Activated naive CD4-positive, alpha-beta T cell treated with anti-CD3 and anti-CD28 coated beads, Interleukin-2, amount 10 ng/mL, durations not matched to agents 7 days and 5 days (primary cell): ENCODE measurements at places on chromosomes 16 and 17.

DNA sequence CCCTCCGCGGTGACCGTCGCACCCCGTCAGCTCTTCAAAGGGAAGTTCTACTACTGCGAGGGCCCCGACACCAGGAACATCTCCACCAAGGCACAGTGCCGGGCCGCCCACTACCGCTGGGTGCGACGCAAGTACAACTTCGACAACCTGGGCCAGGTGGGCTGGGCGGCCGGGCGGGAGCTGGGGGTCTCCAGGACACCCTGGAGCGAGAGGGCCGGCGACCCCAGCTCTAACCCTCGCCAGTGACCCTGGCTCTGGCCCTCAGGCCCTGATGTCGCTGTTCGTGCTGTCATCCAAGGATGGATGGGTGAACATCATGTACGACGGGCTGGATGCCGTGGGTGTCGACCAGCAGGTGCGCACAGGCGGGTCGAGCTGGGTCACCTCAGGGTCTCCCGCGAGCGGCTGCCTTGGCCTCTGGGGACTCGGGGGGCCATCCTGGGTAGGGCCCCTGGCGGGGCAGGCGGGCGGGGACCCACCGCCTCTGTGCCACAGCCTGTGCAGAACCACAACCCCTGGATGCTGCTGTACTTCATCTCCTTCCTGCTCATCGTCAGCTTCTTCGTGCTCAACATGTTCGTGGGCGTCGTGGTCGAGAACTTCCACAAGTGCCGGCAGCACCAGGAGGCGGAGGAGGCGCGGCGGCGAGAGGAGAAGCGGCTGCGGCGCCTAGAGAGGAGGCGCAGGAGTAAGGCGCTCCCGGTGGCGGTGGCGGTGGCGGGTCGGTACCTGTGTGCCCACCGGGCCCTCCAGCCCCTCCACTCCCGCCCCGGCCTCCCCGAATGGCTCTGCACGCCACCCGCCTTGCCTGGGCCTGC, 13.4 kb downstream of the TPSG1 start:
- DNase-seq: no peak

DNA sequence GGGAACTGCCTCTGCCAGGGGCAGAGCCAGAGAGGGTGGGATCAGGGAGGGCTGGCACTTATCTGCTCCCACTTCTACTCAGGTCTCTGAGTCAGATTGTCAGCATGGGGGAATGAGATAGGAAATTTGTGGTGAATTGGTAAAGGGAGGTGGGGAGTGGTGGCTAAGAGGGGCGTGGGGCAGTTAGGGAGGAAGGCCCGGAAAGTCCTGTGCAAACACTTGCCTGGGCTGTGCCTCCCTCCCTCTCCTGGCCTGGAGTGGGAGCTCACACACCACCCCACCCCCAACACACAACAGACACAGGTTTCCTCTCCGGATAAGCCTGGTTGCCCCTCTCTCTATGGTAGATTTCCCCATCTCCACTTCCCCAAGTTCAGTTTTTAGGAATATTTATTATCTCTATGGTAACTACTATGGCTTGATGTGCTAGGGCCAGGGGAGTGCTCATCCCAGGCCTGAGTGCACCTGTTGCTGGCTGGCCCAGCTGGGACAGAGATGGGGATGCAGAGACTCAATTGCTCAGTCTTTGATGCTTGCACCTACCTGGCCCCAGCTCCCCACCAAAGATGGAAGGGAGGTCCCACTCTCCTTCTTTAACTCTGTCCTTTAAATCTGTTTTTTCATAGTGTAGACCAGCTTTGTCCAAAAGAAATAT, 2.7 kb downstream of the SPNS2 start:
- DNase-seq: no peak

DNA sequence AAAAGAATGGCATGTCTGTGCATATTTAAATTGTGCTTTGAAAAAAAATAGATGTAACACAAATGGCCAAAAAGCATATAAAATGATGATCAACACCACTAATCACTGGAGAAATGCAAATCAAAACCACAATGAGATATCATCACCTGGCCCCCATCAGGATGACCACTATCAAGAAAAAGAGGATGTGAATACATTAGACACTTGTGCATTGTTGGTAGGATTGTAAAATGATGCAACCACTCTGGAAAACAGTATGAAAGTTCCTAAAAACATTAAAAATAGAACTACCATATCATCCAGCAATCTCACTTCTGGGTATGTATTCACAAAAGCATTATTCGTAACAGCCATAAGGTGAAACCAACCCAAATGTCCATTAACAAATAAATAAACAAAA, 91.5 kb downstream of the SPAG9 start:
- DNase-seq: no peak

DNA sequence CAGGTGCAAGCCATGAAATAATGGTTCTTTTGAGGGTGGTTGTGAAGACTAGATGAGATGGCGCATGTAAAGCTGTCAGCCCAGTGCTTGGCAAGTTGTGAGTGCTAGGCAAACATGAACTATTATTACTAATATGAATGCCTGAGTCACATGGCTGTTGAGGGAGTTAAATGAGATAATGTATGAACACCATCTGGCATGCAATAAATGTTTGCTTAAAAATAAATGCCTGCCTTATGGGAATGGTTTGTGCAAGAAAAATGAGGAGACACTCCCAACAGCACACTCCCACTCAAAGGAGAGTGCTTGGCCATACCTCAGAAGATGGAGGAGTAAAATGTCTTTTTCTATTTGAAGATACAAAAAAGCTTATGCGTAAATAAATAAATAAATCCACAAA, 3.6 kb downstream of the MAPK3 start:
- DNase-seq: no peak

- no peak for DNase-seq
These were observed 191.8 kb downstream of the PRKCA start for GRCh38 chr17:66494023-66494803.

GRCh38 chr16:8481810-8482209, 108.5 kb downstream of the TMEM114 start:
- DNase-seq: no peak

GRCh38 chr16:26727848-26728247, 338.9 kb upstream of the C16orf82 start:
- DNase-seq: no peak

DNA sequence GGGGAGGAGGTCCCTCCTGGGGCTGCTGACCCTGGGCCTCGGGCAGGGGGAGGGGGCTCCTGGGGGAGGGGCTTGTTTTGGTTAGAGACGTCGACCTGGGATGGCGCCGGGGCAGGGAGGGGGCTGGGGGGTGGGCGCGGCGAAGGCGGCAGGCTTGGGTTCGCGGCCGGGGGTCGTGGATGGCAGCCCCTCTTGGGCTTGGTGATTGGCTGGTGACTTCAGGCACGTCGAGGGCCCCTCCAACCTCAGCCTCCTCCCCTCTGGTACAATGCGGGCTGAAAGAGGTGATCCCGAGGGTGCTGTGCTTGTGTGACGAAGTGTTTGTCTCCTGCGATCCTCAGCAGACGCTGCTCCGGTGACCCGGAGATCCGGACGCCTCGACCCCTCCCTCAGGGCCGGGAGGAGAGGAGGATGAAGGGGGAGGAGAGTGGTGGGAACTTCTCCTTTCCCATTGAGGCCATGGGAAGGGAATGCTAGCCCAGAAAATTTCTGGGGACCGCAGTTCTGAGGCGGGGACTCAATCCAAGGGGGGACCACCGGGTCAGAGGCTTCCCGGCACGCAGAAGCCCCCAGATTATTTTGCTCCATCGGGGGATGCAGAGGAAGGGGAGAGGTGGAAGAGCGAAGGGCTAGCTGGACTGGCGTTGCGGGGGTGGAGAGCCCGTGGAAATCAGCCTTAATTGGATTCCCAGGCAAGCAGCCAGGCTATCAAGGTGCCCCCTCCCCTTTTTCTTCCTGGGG, 43.9 kb downstream of the RAI1 start:
- no peak for DNase-seq

GRCh38 chr16:89275284-89275584, 57.7 kb downstream of the ZNF778 start:
- DNase-seq: no peak

- no peak for DNase-seq
These were observed 874 bp downstream of the SLC25A19 start for GRCh38 chr17:75288359-75288758.

DNA sequence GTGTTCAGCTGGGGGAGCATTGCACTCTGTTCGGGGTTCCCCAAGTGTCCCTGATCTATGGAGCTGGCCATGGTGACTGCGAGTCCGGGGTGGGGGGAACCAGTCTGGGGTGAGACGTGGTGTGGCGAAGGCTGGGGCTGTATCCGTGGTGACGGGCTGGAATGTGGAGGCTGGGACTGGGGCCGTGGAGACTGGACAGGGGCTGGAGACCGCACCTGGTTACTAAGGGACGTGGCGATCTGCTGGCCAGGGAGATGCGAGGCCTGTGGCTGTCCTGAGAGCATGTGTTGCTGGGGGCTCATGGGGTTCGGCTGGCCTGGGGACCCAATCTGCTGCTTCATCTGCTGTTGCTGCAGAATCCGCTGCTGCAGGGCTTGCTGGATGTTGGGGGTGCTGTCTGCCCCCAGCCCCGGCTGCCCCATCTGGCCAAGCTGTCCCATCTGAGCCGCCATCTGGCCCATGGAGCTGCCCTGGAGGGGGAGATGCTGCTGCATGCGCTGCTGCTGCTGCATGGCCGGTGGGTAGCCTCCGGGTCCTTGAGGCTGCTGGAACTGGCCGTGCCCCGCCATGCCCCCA, 10.6 kb upstream of the TRAP1 start:
- DNase-seq: no peak

- no peak for DNase-seq
These were observed 6.9 kb downstream of the LMF1 start for GRCh38 chr16:963913-964312.

DNA sequence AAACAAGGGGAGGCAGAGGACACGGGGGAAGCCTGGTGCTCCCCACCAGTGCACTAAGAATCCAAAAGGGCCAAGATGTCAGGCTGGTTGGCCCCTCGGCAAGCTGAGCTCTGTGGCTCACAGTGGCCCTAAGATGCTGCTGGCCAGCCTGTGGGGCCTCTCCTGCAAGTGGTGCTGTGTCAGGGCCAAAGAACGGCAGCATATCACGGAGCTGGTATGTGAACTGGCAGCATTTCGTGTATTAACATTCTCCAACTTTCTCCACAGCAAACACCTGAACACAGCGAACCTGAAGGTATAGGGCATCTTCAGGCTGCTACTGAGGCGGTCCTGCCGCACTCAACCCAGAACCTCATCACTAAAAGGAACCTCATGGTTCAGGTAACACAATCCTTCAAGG, 34.8 kb downstream of the VAC14 start:
- no peak for DNase-seq

DNA sequence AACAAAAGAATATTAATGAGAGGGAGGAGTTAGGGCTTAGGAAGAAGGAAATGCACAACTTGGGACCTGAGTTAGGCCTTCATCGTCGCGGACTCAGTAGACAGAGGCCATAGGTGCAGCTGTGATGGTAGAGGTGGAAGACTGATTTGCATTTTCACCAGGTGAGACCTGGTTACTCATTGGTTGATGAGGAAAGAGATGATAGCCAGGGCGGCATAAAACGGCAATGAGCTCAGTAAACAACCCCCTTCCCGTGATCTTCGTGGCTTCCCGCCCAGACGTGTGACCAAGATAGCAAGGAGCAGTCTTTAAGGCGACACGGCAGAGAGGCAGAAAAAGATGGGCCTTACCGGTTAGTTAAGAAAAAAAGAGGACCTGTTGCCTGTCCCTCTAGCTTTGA, at the start of gene TMC5:
TSS of gene TMC5 (plus strand) at position 244 of the 400 bp plus-strand sequence. CDS start 22,156 bp downstream, outside the sequence.
- no peak for DNase-seq

DNA sequence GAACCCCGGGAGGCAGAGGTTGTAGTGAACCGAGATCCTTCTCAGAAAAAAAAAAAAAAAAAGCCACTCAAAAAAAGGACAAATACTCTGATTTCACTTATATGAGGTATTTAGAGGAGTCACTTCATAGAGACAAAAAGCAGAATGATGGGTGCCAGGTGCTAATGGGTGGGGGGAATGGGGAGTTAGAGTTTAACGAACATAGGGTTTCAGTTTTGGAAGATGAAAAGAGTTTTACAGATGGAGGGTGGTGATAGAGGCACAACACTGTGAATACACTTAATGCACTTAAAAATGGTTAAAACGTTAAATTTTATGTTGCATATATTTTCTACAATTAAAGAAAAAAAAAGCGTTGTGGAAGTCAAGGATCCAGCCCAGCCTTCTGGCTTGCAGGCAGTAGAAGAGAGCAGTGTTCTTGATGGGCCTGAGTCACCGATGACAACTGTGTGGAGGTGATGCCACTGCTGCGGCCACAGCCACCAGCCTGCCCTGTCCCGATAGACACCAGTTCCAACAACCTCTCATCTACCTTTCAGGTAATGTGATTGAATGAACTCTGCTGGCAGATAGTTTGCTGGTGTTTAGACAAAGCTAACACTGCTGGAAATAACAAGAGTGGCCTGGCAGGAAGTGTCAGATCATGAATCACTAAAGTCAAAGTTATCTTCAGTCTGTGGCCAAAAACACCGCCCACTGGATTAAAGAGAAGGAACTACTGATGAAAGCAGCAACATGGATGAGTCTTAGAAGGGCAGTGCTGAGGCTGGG, 49.9 kb upstream of the COX10 start:
- DNase-seq: no peak

DNA sequence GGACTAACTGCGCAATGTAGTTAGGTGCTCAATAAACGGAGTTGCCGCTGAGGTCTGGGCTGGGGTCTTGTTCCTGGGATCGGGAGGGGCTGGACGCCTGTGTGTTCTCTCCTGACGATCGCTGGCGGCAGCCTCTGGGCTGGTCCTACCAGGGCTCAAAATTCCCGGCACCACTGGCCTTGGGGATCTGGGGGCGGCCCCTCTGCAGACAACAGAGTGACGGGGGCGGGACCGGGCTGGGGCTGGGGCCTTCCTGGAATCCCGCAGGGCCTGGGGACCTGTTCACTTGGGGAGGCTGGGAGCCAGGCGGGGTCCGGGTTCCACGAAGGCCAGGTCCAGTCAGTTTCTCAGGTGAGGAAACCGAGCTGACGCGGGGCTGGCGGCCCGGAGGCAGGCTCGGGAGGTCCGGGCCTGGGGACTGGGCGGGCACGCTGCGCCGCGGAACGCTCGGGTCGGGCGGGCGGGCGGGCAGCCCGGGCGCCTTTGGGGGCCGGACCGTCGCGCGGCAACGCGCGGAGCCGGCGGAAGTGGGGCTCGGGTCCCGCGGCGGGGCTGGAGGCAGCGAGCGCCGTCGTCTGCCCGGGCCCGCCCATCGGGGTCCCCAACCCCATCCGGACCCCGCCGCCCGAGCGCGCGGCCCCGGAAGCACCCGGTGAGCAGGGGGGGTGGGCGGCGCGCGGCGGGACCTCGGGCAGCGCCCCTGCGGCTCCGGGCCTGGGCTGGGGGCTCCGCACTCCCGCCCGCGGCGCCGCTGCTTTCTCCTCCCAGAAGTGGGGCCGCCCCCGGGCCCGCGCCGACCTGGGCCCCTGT, at the start of gene PIGQ:
TSS of gene PIGQ (plus strand) at position 524 of the 810 bp plus-strand sequence. CDS start 4,107 bp downstream, outside the sequence.
- peak; percentile 75 for DNase-seq
